ENCODE measurements at places on chromosomes 7 and 10.

- DNase-seq = no peak
Observed at GRCh38 chr7:30694774-30695721, 12.8 kb upstream of the CRHR2 start.

DNA sequence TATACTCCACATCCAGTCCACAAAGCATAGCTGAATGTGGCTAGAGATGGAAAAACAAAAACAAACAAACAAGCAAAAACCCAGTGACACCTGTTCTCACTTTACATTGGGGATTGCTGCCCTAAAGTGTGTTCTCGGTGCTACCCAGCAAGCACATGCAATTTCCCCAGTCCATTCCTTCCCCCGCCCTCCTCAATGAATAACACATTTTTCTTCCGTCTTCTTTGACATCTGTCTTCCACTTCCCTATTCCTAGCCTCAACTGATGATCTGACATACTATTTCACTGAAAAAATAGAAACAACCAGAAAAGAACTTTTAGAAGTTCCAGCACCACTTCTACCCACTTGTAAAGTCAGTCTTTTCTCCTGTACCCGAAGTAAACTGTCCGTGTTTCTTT lies 147.1 kb downstream of the MALRD1 start:
- DNase-seq = no peak

GRCh38 chr7:107891636-107892366 lies 818 bp downstream of the DLD start:
- DNase-seq = no peak

DNA sequence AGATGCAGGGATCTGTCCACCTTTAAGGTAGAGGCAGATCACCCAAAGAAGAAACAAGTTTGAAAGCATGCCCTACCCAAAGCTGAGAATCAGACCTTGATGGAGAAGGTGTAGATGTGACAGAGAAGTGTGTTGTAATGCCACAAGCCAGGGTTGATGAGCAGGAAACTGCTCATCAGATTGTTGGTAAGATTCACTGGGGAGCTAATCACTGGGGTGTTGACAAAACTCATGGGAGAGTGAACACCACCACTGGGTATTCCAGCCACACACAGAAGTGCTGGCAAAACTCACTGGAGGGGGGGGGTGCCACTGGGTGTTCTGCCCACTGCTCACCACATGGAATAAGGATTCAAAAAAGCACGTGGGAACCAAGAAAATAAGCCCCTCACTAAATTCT lies 95.2 kb downstream of the IQUB start:
- DNase-seq = no peak

DNA sequence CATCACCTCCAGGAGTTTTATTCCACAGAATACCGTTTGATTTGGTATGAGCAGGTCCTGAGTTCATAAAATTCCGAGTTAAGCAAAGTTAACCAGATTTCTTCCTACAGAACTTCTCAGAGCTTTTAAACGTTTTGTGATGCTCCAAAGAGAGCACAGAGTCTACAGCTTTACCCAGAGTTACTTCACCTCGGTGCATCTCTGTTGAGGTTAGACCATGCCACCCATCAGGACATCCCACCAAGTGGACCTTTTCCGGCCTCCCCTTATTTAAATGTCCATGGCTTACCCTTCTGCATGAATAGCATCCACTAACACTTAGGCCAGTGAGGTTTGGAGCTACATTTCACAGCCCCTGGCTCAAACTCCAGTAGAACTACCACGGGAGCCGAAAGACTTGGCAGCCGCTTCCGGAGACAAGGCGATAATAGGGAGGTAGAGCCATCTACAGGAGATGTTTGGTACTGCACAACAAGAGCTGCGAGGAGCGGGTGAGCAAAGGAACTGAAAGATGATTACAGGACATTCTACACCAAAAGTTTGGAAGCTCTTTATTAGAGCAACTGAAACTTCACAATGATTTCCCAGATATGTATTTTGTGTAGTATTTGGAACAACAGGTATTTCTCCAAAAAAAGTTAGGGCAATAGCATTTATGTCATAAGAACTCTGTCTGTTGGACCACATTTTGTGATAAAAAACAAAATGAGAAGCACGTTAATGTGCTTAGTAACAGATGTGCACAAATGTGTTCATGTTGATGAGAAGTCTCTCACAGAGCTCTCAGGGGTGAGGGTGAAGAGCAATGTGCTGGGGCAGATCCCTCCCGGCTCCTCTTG lies 174.7 kb downstream of the HERPUD2 start:
- DNase-seq = peak; percentile 89

DNA sequence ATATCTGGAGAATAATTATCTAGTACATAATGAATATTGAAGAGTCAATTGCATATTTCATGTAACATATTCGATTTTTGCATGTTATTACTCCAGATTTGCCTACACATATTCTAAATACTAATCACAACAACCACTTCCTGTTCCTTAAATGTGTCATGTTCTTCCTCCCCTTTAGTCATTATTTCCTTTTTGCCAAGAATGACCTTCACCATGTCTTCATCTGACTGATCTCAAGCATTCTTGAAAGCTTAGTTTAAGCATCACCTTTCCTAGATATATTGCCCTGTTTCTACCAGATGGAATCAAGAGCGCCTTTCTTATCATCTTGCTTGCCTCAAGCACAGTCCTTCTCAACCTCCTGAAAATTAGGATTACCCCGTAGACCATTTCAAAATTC lies 23.5 kb upstream of the MEOX2 start:
- DNase-seq = no peak

DNA sequence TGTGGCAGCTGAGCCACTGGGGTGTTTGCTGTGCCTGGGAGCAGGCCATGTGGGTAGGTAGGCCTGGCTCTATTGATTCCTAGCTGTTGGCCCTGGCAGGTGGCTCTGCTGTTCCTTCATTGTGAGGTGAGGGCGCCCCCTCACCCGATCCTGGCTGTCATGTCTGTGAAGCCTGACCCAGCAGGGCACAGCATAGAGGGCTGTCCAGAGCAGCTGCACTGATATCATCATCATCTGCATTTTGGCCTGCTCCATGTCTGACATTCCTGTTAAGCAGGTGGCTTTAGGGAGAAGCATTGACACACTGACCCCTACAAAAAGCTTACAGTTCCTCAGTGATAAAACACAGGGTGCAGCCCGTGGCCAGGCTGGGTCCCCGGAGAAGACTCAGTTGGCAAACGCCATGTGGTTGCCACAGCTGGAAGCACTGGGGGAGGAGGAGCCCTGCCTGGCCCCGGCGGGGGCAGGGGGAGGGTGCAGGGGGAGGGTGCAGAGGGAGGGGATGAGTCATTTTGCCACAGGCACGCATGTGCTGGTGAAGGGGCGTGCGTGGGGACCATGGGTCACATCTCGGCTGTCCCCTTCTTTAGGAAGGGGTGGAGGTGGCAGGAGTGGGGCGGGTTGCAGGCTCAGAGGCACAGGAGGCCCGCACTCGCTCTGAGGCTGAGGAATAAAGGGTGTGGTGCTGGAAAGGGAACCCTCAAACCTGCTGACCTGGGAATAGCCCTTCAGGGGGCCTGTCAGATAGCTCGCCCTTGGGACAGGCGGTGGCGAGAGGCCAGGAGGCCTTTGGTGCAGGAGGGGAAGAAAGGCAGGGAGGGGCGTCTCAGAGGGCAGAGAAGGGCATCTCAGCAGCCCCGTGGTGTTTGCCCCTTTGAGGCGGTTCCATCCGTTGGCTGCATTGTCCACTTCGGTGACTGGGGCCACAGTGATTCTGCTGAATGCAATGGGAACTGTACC lies 31.6 kb downstream of the IKZF1 start:
- no peak for DNase-seq

DNA sequence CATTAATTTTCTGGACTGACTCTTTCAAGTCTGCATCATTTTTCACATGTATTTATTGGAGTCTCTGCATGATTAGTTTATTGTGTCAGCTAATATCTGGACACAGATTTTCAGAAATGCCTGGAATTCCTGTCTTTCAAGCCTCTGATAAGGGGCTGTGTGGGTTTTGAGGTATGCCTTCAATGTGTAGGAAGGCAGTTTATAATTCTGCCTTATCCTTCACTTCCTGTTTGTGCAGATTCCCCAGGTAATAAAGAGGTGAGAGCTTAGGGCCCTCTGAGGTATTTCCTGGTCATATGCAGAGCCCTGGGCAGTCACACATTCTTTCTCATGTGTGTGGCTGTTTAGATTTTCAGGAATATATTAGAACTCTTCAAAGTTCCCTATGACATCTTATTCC lies 79.4 kb upstream of the PRKCQ start:
- DNase-seq = no peak

DNA sequence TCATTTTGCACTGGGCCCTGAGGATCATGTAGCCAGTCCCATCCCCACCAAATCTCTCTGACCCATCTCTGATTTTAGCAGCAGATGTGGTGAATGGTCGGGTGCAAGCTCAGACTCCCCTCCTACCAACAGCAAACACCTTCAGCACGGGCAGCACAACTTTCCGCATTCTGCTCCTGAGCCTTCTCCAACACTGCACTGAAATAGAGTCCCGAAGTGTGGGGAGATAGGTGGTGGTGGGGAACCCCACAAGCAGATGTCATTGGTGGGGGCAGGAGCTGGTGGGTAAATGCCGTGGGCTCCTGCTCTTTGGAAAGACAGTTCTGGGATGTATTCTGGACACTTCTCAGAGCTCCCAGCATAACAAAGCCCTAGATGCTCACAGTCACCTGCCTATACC lies 9.6 kb upstream of the CTBP2 start:
- DNase-seq = no peak

DNA sequence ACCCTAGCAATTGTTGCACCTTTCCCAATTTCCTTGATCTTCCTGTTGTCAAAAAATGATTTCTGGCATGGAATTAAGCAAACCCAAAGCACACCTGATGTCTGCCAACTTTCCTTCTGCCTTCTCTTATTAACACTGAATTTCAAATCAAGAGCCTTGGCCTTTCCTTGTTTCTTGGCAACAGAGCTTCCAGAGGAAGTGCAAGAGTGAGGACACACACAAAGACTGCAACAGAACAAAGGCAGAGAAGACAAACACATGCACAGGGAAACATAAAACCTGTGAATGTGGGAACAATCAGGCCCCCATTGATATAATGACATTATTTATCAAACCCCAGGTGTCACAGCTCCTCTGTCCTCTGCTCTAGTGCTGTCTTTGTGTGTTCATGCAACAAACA lies 73.0 kb upstream of the IL6 start:
- no peak for DNase-seq

DNA sequence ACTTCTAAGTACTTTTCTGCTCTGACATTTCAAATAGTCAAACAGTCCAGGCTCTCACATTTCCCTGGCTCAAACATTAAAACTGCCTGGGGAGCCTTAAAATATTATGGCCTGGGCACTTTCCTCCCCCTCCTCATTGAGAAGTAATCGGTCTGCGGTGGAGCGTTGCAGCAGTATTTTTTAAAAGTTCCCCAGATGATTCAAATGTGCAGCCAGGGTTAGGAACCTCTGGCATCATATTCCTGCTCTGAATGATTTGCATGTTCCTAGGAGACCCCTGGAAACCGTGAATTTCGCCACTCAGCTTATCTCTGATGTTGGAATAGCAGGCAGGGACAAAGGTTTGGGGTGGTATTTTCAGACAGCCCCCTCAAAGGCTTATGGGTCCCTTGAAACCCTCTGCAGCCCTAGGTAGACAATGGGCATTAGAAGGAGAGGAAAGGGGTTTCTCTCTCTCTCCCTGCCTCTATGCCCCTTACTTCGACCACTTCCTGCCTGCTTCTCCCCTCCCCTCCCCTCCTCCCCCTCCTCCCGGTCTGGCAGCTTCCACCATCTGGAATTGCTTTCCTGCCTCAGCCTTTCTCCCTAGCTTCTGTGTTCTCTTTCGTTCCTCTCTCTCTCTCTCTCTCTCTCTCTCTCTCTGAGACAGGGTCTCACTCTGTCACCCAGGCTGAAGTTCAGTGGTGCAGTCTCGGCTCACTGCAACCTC lies 622.2 kb downstream of the GALNT17 start:
- no peak for DNase-seq

- DNase-seq = no peak
Observed at GRCh38 chr7:95883217-95883616, 110.9 kb downstream of the DYNC1I1 start.

DNA sequence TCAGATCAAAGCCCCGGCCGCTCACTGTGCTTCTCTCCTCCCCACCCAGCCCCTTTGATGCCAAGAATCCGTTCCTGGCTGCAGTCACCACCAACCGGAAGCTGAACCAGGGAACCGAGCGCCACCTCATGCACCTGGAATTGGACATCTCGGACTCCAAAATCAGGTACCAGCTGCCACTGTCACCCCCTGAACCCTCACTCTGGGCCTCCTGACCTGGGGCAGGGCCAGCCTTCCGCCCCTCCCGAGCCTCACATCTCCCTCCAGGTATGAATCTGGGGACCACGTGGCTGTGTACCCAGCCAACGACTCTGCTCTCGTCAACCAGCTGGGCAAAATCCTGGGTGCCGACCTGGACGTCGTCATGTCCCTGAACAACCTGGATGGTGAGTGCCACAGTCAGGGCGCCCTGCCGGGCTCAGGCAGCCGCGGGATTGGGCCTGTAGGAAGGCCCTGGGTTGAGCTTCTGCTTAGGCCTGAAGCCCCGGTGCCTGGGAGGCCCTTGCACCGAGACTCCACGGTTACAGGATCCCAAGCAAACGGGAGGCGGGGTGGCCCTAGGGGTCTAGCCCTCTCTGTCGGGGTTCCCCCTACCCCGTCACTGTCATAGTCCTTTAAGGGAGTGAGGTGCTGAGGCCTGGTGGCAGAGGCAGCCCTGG lies 10.8 kb downstream of the TMEM120A start:
- no peak for DNase-seq

DNA sequence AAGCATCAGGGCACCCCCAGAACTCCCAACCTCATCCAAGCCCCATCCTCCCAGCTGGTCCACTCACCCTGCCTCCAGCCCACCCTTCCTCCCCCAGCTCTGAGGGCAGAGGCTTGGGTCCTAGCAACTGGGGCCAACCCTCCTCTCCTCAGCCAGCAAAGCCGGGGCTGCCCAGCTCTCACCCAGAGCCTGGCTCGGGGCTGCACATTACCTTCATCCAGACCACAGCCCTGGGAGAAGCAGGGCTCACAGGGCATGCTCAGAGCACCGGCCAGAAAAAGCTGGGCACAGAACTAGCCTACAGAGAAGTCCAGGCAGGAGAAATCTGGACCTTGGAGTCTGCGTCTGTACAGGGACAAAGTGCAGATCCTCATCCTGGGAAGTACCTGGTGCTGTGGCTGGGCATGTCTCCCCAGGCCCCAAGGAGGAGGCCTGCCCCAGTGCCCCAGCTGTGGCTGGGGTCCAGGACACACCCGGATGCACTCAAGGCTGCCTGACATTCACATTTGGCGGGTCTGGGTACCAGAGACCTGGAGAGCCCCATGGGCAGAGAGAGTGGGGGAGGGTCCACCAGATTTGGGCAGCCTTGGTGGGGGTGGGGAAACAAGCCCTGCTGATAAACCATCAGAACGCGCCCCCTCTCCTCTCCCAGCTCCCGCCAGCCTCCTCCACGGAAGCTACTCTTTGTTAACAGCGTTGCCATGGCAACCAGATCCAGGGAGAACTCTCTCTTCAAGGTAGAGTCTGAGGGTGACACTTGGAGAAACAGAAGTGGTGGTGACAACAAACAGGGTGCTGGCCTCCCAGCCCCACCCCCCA lies 5.1 kb downstream of the RASGEF1A start:
- DNase-seq = no peak

DNA sequence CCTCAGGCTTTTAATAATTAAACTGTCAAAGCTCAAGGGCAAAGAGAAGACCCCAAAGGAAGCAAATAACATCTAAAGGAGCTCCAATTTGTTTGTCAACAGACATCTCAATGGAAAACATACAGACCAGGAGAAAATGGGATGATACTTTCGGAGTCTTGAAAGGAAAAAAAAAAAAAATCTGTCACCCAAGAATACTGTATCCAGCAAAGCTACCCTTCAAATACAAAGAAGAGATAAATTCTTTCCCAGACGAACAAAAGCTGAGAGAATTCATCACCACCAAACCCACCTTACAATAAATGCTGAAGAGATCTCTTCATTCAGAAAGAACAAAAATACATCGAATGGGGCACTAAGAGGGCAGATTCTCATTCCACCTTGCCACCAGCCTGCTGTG lies 232.8 kb downstream of the PTPRN2 start:
- no peak for DNase-seq
